ENCODE measurements at places on chromosomes 13 and 19.

GRCh38 chr19:53809518-53810186 lies 14.5 kb downstream of the NLRP12 start:
- DNase-seq, result no peak

DNA sequence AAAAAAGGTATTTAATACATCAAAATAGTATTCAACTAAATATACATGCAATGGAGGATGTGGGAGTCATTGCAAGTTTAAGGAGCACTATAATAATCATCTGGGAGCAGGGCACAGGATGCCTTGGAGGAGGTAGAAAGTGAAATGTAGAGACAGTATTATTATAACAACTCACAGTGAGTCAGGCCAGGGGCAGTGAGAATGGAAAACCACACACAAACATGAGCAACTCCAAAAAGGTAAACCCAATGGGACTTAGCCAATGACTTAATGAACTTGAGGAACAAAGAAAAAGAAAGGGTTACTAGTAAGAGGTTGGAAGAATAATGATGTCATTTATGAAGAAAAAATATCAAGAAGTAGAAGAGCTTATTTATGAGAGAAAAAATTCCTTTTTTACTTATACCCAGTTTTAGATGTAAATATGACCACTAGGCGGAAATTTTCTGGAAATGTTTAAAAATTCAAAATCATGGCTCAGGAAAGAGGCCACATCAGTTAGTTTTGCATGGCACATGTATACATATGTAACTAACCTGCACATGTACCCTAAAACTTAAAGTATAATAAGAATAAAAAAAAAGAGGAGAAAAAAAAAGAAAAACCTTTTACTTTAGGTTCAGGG lies 389.3 kb downstream of the SUCLA2 start:
- no peak for DNase-seq

- no peak for DNase-seq
These were observed 1181.3 kb downstream of the SLITRK1 start for GRCh38 chr13:82701020-82701419.

DNA sequence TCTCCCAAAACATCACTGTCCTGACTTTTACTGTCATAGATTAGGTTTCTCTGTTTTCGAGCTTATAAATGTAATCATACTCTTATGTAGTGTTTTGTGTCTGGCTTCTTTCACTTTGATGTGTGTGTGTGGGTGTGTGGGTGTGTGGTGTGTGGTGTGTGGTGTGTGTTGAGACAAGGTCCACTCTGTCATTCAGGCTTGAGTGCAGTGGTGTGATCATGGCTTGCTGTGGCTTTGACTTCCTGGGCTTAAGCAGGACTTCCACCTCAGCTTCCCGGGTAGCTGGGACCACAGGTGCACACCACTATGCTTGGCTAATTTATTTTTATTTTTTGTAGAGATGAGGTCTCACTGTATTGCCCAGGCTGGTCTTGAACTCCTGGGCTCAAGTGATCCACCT lies 59.6 kb downstream of the PDS5B start:
- DNase-seq, result no peak

DNA sequence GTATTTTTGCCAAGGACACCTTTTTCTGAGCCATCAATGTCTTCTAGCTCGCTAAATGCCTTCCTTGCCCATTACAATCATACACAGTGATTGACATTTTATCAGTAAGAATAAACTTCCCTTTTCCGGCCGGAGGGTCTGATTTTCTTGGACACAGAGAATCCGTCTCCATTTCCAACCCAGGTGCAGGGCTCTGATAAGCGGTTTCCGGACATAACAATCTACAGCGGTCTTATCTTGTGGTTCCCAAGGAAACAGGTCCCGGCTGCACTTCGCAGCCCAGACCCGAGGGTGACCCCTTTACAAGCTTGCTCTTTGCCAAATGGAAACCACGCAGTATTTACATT lies 5.1 kb upstream of the ZNF77 start:
- no peak for DNase-seq

DNA sequence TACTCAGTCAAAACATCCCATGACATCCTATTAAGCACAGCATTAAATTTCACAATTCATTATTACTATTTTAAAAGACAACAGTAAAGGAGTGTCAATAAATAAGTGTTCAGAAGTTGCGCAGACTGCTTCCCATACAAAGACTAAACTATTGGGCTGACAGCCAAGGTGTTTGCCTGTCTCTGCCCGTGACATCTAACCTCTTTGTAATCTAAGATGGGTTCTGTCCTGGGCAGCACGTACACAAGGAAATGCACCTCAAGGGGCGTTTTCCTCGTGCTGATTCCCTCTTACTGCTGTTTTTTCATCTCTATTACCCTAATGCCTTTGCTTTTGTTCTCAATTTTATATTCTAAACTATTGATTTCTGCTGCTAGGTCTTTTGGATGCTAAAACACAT lies 216.3 kb downstream of the NHLRC3 start:
- no peak for DNase-seq

DNA sequence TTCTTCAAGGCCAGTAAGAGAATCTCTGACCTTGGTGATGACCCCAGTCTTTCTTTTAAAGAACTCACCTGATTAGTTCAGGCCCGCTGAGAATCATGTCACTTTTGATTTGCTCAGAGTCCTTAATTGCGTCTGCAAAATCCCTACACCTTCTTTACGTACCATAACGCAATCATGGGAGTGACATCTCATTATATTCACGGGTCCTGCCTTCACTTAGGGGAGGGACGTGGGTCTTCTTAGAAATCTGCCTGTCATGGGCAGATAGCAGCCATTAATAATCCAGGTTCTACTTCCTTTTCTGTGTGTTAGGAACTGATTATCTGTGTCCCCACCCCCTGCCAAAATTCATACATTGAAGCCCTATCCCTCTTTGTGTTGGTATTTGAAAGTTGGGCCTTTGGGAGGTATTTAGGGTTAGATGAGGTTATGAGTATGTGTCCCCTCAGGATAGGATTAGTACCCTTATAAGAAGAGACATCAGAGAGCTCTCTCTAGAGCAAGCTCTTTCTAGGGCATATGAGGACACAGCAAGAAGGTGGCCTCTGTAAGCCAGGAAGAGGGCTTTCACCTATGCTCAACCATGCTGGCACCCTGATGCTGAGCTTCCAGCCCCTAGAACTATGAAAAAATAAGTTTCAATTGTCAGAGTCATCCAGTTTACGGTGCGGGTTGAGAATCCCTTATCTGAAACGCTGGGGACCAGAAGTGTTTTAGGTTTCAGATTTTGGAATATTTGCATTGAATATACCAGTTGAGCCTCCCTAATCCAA lies 9.9 kb downstream of the TPP2 start:
- DNase-seq, result no peak

DNA sequence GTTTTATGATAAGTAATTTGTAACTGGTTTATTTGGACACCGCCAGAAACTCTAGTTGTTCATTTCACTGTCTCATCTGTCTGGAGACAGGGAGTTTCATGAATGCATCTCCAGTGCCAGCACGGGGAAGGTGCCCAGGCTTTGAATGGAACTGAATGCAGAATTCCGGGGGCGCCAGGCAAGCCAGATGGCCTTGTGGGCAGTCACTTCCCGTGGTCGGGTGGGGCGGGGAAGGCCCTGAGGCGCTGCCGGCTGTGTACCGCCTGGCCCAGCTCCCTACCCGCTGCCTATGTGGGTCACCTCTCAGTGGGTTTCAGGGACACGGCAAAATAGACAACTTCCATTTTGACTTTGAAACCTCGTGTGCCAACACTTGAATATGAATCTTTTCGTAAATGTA lies 28.8 kb upstream of the MCF2L start:
- DNase-seq, result no peak

- DNase-seq, result no peak
These were observed 199.2 kb downstream of the LACC1 start for GRCh38 chr13:44078806-44079376.

DNA sequence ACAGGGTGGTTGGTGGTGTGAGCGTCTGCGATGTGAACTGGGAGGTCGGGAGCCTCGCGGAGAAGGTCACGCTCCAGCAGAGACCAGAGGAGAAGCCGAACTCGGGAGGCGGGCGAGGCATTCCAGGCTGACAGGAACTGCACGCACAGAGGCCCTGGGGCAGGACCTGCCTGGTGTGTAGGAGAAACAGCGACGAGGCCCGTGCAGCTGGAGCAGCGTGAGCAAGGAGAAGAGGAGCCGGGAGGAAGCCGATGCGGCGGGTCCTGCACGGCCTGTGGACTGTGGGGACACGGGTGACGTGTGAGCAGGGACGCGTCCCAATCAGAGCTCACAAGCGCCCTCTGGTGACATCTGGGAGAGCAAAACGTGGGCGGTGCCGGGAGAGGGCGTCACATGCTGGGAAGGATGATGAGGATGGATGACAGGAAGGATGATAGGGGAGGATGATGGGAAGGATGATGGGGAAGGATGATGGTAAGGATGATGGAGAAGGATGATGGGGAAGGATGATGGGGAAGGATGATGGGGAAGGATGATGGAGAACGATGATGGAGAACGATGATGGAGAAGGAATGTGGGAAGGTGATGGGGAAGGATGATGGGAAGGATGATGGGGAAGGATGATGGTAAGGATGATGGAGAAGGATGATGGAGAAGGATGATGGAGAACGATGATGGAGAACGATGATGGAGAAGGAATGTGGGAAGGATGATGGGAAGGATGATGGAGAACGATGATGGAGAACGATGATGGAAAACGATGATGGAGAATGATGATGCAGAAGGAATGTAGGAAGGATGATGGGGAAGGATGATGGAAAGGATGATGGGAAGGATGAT lies 16.1 kb upstream of the MADCAM1 start:
- peak; percentile 46 for DNase-seq

GRCh38 chr13:89846926-89847585 lies 1500.4 kb upstream of the MIR17HG start:
- DNase-seq, result no peak

DNA sequence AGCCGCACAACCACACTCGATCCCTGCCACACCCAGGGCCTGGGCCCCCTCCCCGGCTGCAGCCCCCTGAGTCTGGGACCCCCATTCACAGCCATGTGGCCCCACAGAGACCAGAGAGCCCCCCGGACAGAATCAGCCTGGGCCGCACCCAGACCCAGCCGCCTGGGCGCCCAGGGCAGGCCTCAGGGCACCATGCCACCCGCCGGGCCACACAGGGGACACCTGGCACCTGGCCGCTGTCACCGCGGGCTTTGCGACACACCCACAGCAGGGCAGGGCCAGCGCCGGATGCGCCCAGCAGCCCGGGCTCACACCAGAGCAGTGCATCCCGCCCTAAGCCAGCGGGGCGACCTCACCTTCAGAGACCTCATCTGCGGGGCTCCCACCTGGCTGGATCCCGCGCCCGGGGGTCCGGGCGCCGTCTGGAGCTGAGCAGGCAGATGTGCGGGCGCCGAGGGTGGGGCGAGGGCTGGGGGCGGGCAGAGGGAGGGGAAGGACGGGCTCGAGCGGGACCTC lies 443 bp downstream of the TBXA2R start:
- no peak for DNase-seq

DNA sequence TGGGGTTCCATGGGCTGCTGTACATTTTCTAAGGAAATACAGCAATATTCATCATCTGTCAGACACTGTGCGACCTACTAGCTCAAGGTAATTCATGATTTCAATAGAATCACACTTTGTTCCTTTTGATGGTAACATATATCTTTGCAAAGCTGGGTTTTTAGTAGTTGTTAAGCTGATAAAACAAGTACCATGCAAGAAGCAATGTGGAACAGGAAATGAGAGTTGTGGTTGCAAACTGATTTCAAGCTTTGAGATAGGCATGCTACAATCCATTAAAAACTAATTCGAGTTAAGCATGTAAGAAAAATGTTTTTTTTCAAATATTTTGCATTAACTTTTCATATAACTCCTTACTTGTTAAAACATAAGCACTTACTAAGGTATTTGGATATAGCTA lies 6.8 kb upstream of the MBNL2 start:
- no peak for DNase-seq

DNA sequence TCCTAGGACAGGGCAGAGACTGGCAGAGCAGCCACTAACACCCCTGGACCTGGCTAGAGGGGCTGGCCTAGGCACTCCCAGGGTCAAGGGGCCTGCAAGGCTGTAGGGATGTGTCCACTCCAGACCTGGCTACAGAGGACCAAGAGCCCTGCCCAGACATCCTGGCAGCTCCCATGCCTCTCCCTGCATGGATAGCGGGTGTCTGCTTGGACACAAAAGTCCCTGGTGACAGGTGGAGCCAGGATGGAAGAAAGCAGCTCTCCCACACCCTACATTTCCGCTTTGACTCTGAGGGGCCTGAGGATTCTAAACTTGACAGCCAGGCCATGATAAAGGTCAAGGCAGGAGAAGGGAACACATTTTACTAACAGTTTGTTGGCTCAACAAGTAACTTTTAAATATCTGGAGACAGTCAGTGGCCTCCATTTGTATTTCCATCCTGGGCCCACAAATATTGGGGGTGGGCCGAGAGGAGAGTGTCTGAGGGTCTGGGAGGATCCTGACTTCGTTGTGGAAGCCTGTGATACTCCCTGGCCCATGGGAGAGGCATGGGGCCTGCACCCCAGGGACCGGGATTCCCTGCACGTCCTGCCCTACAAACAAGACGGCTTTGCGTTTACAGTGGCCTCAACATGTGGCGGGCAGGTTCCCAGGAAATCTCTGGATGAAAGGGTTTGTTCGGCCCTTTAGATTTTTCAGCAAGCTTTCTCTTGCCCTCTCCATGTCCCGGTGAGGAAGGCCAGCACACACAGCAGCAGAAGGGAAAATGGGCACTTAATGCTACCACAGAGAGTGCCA lies 19.8 kb upstream of the SLC7A9 start:
- no peak for DNase-seq

DNA sequence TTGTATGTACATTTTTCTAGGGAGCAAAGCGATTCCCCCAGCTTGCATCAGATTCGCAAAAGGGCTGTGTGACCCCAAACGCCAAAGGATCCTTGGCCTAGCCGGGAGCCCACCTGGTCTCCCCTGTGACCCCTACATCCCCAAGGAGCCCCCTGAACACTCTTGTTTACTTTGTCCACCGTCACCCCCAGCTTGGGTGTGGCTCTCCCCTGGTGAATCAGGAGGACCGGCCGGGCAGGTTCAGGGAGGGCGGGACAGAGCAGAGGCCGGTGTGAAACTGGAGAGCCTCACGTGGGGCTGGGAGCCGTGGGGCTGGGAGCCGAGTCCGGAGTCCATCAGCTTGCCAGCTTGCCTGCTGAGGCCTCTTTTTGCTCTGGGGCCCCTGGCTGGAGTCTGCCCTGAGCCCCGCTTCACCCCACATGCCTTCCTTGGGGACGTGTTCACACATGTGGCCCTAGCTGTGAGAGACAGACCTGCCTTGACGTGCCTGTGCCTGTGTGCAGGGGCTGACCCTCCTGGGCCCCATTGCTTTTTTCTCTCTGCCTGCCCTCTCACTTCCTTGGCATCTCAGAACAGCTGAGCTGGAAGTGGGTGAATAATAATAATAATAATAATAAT lies 2.0 kb downstream of the ITPKC start:
- no peak for DNase-seq

DNA sequence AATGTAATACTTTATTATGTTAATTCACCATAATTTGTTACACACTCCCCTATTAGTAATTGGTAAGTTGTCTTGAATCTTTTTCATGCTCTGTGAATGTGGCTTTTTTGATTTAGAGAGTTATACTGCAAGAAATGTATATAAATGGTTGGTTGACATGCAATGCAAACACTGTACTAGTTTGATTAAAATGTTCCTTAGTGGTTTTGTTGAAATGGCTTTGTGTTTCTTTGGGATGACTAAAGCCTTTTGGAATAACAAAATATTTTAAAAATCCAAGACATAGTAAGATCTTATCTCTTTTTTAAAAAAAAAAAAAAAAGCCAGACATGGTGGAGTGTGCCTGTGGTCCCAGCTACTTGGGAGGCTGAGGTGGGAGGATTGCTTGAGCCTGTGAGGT lies 10.5 kb downstream of the LAMP1 start:
- DNase-seq, result no peak

GRCh38 chr13:46295491-46296114 lies 83.9 kb downstream of the LRRC63 start:
- no peak for DNase-seq
